ENCODE measurements at places on chromosomes 6 and 20.

- no peak for DNase-seq
These were observed 22.2 kb upstream of the MTRF1L start for GRCh38 chr6:153024709-153025017.

DNA sequence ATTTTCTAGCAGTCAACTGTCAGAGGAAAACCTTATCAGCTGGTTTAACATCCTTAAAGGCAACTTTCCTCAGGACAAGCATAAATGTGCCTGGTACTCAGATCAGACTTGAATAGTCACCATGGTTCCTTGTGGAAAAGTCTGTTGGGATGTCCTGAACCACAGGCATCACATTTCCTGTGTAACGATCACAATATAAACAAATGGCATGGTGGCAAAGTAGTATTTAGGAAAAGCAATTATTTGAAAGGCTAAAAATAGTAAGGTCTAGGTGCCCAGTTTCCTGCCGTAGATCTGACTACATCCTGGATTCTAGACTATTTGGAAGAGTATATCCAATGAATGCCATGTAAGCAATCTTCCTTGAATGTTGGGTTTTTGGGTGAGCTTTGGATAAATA is 271.9 kb upstream of the AGPAT4 start:
- no peak for DNase-seq

DNA sequence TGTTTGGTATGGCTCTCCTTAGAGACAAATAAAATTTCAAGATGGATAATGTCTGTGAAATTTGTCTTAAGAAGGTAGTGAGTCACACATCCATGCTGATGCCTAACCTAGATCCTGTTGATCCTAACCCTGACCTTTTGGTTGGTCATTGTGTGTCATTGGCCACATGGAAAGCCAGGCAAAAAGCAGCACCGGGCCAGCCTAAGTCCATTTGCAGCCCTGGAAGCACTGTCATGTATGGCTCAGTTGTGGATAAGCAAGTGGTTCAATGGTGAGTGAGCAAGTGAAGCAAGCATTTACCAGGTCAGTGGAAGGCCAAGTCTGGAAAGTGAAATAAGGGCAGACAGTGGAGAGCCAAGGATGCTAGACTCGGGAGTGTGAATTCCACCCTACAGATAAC is 12.1 kb upstream of the XRN2 start:
- peak; percentile 52 for DNase-seq

GRCh38 chr6:12761376-12762115 is 45.0 kb downstream of the PHACTR1 start:
- peak; percentile 90 for DNase-seq

GRCh38 chr6:162262466-162263196 is 464.9 kb downstream of the PRKN start:
- DNase-seq = no peak

GRCh38 chr20:49313283-49313682 is 35.4 kb upstream of the ZNFX1 start:
- no peak for DNase-seq

DNA sequence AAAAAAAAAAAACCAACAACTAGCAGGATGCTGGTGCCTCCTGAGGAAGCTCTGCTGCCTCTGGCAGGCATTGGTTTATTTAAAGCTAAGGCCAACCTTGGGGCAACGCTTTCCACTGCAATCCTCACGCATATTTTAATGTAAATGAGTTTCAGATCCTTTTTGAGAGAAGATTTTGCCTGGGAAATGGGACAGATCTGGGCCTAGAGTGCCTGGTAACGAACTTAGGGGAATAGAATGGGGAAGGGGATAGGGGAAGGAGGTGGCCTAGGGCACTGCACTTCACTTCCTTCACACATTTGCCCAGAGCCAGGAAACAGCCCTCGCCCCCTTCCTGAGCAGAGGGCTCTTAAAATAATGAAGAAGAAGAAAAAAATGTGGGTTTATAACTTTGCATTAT is 132.7 kb upstream of the TMEM170B start:
- no peak for DNase-seq

- no peak for DNase-seq
These were observed 37.4 kb upstream of the TXLNB start for GRCh38 chr6:139329224-139329623.

- no peak for DNase-seq
These were observed 21.8 kb downstream of the TGM2 start for GRCh38 chr20:38143238-38143645.

Measured in HT1080 (cell line).